ENCODE measurements at places on chromosomes 6 and 20.

DNA sequence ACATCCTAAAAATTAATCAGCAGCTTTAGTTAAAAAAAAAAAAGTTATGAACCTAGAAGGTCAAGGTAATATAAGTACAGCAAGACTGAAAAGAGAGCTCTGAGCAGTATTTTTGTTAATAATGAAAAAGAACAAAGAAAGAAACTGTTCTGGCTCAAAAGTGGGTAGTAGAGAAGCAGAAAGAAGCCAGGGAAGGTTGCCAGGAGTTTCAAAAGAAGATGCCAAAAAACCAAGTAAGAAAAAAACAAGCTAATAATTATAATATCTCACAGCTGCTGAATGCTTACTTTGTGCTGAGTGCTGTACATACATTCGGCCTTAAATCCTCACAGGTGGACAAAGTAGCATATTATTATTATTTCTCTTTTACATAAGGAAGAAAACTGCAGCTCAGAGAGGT lies 31.9 kb downstream of the NRSN1 start:
- DNase-seq = no peak

GRCh38 chr6:154754152-154754551 lies 20.9 kb downstream of the SCAF8 start:
- DNase-seq = no peak

DNA sequence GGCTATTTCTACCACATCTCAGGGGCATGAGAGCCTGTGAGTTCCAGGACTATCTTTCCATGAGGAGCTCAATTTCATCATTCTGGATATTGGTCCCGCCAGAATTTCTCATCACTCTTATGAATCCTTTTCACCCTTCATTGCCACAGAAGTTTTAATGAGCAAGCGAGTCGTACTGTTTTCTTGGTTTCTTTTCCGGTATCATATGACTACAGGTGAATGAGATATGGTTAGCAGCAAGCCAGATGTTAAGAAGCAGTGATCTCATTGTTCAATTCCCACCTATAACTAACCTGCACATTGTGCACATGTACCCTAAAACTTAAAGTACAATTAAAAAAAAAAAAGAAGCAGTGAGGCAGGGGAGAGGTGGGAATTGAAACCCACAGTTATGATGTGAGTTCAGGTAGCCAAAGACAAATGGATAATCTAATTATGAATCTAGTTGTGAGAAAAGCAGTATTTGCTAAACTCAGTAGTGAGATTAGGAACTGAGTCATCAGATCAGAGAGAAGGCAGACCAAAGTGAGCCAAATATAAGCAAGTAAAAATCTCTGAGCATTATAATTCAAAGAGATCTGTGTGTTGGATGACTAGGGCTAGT lies 78.0 kb upstream of the ELOVL5 start:
- DNase-seq = no peak

- DNase-seq = no peak
Observed at GRCh38 chr6:169097381-169097959, 156.2 kb downstream of the THBS2 start.

DNA sequence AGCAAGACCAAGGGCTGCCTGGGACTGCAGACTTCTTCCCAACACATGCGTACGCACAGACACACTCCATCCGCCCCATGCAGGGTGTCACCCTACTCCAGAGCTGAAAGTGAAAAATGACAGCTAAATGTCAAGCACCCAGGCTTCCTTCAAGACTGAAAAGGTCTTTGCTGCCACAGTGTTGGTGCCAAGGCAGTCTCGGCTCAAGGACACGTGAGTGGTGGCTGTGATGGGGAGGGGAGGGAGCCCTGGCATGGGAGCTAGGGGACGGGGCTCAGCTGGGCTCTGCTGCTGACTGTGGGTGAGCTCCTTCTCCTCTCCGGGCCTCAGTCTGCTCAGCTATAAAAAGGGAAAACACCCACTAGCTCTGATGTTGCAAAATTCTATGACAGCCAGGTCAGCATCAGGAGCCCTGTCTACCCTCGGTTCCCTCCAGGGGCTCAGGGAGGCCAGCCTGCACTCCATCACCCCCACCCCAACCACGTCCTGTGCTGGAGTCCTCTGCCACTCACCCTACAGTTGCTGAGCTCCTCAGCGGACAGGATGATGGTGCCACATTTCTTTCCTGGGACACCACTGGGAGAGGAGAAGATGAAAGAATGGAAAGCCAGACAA lies 47.6 kb downstream of the CPNE5 start:
- DNase-seq = no peak

DNA sequence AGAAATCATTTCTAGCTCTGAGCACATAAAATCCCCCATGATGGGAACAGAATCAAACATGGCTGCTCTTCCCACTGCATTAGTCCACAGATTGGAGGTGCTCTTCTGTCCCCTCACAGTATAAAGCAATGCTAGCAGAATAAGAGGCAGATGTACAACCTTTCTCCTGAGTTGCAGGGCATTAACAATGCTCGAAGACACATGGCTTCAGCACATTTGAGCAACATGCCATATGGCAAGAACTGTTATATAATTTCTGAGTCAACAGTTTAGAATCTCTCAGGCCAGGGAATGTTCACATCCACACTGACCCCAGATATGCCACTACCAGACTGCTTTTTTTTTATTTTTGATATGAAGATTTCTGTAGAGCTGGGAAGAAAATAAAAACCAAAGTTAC lies 119.6 kb downstream of the KIF13A start:
- no peak for DNase-seq

GRCh38 chr20:53579266-53579580 lies 14.4 kb downstream of the ZNF217 start:
- no peak for DNase-seq

- DNase-seq = no peak
Observed at GRCh38 chr6:25550631-25551030, 101.4 kb upstream of the SCGN start.

Data from activated T-cell treated with anti-CD3 and anti-CD28 coated beads, Interleukin-2, amount 50 U/mL, for 48 hours (primary cell).